Activated T-helper 1 cell treated with Interleukin-2 at 50 U/mL for 16 hours (primary cell): ENCODE measurements at places on chromosomes 11 and 22.

DNA sequence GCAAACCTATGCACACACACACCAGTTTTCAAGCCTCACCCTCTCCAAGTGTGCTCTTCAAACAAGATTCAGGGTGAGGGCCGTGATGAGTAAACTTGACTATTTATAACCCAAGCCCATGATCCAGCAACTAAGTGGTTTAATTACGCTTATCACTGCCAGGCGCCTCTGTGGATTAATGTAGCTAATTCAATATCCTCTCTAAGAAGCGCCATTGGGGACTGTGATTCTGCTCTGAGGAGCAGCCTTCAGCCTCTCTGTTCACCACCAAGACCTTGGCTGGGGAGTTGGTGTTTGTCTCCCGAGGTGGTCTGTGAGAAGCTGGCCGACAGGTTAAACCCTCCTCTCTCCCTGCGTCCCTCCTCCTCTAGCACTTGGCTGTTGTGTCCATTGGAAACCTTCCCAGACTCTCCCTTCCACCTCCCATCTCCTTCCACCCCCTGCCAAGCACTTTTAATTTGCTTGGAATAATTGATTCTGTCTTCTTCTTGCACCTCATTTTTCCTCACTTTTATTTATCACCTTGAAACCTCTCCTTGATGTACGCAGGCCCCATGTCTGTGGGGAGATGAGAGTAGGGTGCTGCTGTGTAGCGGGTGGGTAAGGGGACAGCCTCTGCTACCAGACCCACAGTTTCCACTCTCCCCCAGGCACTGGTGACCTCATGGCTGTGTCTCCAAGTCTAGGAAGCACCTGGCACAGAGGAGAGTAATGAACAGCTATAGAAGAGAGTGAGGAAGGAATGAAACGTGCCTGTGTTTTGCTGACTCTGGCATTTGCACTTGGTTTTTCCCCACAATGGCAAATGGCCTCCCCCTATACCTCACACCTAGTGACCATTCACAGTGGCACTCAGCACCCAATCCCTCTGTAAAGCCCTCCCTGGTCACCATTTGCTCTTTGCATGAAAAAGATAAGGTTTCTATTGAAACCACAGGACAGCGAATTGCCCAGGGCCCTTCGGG lies 236.6 kb downstream of the GRIK4 start:
- no peak for DNase-seq

DNA sequence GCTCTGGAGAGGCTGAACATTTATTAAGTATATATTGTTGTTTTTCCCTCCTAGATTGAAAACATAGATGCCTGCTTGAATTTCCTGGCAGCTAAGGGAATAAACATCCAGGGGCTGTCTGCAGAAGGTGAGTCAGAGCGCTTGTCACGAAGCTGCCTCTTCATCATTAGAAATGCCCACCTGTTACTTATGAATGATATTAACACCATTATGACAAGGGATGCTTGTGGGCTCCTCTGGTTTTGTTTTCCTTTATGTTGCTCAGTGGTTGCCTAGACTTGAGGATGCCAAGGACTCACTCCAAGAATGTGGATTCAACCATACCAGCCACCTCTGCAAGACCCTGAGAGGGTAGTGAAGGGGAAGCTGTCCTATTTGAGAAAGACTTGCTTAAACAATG lies 156.2 kb downstream of the NAV2 start:
- no peak for DNase-seq

DNA sequence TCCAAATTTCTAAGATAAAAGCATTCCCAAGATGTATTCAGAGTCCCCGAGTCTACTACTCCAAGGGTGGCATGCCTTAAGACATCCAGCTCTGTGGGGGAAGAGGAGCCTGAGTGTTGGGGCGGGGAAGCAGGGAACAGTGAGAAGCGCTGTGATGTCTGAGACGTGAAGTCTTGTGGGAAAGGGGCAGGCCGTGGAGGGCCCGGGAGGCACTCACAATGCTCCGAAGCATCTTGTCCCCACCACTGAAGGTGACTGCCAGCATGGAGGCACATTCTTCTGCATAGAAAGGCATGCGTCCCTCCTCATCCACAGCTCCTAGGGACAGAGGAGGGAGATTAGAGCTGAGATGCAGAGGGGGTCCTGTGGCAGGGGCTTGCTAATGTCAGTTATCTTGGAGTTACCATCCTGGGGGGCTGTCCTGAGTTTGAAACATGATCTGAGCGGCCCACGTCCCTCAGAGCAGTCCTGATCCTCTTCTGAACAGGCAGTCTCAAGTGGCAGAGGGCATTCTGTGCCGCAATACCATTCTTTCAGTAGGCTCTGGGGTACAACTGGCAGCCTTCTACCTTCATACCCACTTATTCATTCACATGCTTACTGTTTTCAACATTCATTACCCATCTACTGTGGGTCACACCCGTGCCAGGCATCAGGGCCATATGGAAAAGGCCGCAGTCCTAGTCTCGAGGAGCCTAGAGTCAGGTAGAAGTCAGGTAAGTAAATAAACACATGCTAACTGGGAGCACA lies 8.7 kb downstream of the PCSK7 start:
- no peak for DNase-seq

GRCh38 chr22:46058591-46059519 lies 81.9 kb upstream of the WNT7B start:
- DNase-seq = no peak

DNA sequence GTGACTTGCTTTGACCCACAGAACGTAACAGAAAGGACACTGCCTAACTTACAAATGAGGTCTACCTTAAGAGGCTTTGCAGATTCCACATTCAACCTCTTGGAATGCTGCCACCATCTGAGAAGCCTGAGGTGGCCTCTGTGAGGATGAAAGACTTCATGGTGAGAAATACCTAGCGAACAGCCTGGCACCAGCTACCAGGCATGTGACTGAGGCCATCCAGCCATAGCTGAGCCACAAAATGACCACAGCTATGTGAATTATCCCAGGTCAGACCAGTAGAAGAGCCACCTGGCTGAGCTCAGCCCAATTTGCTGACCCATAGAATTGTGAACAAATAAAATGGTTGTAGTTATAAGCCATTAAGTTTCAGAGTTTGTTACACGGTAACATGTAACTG lies 37.5 kb downstream of the PPARA start:
- DNase-seq = no peak

GRCh38 chr22:45877036-45877380 lies 100.0 kb downstream of the WNT7B start:
- DNase-seq = no peak

DNA sequence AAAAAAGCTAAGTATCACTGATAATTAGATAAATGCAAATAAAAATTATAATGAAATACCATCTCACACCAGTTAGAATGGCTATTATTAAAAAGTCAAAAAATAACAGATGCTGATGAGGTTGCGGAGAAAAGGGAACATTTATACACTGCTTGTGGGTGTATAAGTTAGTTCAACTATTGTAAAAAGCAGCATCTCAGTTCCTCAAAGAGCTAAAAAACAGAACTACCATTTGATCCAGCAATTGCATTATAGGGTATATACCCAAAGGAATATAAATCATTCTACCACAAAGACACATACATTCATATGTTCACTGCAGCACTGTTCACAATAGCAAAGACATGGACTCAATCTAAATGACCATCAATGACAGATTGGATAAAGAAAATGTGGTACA lies 120.3 kb upstream of the ZBED5 start:
- no peak for DNase-seq

GRCh38 chr22:26234296-26234695 lies 65.0 kb downstream of the SEZ6L start:
- no peak for DNase-seq

DNA sequence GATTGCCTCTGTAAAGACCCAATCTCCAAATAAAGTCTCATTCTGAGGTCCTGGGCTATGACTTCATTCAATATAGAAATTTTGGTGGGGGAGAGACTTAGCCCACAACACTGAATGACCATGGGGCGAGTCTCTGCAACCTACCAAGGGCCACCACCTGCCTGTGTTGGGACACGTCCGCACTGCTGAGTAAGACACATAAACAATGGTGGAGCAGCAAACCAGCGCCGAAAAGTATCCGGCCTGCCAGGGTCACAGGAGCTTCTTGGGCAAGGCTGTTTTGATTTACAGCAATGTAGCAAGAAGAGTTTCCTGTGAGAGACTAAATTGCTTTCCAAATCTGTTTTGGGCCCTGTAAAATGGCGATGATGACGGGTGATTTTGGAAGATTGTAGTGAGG lies 122.3 kb downstream of the SHANK2 start:
- DNase-seq = no peak

DNA sequence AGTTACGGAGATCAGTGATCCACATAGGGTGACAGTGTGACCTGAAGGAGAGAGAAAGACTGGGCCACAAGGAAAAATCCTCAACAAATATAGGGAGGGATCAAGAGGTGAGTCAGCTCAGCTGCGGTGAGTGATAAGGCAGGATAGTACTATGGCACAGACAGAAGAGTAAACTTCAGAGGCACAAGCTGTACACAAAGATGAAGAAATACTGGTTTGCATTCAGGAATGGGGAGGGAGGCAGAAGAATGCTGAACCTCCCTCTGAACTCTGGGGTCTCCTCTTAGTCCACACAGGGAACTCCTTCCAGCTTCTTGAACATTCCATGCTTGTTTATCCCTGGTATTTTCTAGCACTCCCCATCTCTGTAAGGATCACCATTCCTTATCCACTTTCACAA lies 162.7 kb downstream of the BARX2 start:
- no peak for DNase-seq

DNA sequence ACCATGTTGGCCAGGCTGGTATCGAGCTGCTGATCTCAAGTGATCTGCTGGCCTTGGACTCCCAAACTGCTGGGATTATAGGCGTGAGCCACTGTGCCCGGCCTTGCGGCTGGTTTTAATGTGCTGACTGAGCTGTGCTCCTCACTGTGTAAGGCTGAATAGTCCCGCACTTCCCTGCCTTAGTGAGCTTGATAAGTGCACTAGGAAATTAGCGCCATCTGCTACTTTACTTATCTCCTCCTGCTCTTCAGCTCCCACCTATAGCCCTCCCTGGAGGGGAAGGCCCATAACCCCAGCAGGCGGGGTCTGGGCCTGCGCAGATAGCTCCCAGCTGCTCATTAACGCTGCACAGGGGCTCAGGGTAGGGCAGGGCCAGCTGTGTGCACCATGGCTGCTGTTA lies 49.4 kb downstream of the CLMP start:
- no peak for DNase-seq

GRCh38 chr11:46363455-46364005 lies 16.3 kb downstream of the DGKZ start:
- DNase-seq = no peak

DNA sequence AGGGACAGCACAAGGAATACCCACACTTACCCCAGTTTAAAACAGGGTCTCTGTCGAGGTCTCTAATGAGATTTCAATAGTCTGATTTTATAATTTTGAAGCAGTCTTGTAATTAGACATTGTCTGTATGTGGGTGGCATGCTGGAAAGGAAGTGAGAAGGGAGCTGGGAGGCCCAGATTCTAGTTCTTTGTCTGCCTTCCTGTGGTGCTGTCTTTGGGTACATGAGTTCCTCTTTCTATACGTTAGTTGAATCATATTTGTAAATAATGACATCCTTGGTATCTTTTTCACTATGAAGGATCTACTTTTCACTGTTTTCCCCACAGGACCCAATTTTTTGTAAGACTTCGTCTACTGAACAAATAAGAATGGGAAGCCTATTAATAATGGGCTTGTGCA lies 42.0 kb upstream of the TENM4 start:
- no peak for DNase-seq

DNA sequence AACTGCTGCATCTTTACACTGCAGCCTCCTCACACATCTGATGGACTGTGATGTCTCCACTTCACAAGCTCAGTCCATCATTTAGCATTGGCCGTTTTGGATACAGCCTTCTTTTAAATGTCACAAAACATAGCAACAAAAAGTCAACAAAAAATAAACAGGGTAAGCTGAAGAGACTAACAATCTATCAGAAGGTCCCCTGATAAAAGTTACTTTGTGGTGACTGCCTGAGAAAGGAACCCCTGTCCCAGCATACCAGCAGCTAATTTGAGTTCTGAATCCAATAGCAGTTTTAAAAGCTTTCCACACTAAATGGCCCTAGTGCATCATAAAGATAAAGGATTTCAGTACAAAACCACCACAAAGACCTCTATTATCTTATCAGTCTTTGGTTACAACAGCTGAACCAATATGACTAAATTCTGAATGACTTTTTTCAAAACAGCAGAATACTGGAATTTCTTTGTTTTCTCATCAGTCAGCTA lies 162.4 kb downstream of the SOX6 start:
- DNase-seq = no peak

DNA sequence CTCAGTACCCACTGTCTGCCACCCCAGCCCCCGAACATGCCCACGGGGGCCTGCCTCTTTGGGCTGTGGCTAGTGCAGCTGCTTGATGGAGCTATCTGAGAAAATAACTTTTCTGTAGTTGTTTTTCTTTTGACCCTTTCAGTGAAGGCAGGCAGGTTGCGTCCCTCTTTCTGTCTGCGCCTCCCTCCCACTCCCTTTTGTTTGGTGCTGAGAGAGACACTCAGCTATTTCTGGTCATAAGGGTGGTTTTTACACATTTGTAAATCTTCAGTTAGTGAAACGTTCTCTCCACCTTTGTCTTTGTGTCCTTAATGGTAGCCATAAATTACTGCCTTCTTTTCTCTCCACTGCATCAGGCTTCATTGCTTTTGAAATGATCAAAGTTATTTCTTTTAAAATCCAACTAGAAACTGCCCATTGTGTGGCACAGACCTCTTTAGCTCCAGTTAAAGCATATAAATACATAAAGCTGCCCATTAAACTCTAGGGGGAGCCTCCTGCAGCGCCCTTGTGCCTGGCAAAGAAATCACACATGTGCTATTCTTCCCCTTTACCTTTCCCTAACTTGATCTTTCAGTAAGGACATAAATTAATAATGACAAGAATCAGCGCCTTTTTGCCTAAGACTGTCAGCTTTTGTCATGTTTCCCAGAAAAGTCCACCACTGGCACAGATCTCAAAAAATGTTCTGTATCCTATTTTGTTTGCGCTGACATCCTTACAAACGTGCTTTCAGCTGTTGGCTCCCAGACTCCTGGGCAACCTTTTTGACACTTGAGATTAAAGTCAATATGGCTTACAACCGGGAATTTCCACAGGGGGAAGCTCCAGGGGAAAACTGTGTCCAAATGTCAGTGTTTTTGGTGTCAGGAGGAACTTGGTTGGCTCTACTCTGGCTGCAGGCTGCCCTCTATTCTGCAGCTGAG lies 1.7 kb upstream of the SCUBE2 start:
- no peak for DNase-seq

- DNase-seq = no peak
Measured at GRCh38 chr22:27844656-27845591, 43.4 kb upstream of the MN1 start.

GRCh38 chr11:58433638-58434203 lies 5.8 kb upstream of the OR5B2 start:
- DNase-seq = no peak

DNA sequence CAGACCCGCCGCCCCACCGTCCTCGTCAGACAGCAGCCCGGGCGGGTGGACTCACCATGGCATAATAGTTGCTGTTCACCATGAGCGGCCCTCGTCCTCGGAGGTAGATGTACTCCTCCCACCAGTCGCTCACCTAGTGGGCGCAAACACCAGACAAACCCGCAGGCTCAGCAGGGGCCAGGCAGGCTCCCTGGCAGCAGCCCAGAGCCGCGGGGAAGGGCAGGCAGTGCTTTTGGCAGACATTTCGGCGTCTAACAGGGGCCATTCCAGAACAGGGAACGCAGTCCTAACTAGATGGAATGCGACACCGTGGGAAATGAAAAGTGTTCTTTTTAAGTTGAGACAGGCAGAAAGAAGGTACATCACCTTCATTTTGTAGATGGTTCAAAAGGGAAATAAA lies 44.9 kb downstream of the CPT1A start:
- no peak for DNase-seq
